GF-D8 (cell line): ENCODE measurements at places on chromosomes 11 and 22.

DNA sequence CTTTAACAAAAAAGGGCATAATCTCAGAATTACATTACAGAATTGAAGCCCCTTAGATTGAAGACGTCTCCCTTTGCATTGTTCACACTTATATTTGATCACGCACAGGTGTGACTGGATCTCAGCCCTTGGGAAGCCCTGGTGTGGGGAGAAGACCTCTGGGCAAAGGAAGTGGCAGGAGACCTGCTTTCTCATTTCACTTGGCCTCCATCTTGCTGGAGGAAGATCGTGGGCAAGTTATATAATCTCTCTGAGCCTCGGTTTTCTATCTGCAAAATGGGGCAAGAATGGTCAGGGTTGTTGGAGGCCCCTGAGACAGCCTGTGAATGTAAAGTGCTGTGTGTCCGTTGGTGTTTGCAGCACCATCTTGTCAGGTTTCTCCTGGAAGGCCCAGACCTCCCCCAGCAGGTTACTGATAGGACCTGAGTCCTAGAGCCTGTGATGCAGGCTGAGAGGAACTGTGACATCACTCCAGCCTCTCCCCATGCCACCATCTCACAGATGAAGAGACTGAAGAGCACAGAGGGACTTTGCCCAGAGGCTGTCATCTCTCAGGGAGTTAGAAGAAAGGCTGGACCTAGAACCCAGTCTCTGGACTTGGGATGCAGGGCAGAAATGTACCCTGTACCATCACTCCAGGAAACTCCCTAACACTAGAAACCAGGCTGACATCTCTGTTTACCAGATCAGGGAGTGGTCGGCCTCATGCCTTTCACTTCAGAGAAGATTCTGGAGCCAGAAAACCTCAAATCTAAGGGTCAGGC, 1.1 kb upstream of the APOA1 start:
- no peak for DNase-seq

DNA sequence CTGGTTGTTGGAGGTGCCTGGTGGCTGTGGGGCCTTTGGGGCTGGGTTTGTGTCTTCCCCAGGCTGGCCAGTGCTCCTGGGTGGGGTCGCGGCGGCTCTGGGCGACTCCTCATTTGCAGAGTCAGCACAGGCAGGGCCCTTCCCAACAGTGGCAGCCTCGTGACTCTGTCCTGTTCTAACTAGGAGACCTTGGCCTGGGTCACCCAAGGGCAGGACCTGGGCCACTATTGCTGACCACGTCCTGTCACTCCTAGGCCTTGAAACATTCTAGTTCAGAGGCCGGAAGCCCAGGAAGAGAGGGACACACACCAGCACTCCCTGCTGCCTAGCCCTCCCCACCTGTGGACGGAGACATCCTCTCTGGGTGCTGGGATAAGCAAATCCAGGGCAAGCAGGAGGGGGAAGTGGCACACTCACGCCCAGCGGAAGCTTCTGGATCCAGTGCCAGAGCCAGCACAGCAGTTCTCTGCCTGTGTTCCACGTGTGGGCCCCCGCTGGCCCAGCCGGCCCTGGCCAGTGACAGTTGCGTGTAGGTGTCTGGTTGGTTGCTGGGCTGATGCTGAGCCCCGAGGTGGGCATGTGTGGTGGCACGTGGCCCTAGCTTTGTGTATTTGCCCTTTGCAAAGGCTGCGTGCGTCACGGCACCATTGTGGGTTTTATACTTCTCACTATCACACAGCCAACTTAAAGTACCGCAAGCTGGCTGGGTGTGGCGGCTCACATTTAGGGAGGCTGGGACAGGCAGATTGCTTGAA, 4.3 kb upstream of the CHID1 start:
- DNase-seq: no peak

DNA sequence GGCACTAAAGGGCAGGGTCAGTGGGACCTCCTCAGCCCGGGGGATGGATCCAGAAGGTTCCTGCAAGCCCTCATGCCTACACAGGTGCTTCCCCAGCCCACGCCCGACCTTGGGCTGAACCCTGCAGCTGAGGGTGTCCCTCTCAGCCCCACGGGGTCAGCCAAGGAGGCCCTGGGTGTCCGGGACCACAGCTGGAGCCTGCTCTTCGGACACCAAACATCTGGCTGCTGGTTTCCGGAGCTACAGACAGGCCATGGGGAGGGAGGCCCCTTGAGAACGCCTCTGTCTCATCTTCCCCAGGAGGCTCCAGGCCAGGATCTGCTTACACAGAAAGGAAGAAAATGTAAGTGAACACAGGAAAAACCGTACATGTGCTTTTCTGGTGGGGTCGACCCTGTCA, 355.7 kb downstream of the MN1 start:
- no peak for DNase-seq

- DNase-seq: no peak
Observed at GRCh38 chr11:70429724-70430521, 31.6 kb downstream of the CTTN start.

DNA sequence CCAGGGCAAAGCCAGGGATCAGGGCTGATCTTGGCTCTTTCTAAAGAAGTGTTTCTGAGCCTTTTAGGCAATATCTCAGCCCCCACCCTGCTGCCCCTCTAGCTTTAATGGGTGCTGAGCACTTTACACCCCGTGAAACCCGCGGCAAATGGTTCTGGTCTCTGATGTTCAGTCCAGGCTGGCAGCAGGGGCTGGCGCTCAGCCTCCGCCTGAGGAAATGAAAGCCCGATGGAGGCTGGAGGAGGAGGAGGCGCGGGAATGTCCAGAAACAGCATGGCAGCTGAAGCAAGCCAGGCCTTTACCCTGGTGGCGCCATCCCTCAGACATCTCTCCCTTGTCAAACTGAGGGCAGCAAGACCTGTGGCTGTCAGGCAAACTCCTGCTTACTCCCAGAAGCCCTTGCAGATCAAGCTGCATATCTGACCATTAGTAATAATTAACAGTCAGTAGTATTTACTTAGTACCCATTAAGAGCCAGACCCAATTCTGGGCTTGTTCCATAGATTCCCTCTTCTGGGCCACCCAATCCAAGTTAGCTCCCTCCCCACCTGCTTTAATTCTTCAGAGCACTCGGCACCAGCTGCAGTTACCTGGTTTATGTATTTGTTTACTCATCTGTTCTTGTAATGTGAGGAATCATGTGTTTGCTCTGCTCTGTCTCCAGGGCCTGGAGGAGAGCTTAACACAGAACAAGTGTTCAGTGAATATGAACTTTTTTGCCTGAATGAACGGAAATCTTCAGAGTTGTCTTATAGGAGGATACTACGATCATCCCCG, 15.0 kb upstream of the ALX4 start:
- no peak for DNase-seq
